ENCODE measurements at places on chromosomes 5 and 9.

- no peak for DNase-seq
Measured at GRCh38 chr5:117296872-117297271, 722.2 kb upstream of the SEMA6A start.

GRCh38 chr9:13459071-13459470 lies 179.6 kb upstream of the MPDZ start:
- no peak for DNase-seq

DNA sequence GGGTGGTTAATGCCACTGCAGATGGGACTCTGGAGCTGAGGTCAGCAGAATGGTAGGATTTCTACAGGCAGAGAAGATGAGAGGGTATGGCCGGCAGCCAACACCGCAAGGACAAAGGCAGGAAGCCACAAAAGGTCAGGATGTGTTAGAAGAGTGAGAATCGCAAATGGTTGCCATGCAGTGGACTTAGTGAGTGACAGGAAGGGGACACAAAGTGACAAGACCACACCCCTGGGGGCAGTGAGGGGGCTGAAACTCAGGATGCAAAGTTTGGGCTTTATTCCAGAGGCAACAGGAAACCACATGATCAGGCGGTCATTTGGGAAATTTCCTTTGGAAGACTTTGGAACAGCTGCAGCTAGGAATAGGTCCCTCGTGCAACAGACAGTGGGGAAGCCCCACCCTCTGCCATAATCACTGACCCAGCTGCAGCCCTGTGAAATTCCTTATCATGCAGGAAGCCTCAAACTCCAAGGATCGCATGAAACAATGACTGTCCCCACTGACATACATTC lies 14.2 kb upstream of the CCDC180 start:
- DNase-seq = peak; percentile 5

DNA sequence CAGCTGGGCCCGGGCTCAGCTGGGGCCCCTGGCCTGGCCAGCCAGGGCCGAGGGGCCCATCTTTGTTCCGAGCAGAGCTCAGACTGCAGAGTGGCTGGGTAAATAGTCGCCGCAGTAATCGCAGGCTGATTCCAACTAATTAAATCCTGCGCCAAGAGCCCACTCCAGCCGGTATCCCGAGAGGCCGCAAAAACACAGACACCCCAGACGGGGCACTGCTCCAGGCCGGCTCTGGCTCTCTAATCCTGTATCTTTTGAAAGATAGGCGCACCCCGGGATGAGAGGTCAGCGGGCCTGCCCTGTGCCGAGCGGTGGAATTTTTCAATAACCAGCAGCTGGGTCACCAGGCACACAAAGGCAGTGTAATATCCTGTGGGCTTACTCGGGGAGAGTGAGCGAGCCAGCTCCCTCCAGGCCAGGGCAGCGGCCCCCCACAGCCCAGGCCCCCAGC lies 57.7 kb downstream of the LMX1B start:
- DNase-seq = peak; percentile 45

- DNase-seq = no peak
Measured at GRCh38 chr9:117305454-117305853, 109.4 kb downstream of the ASTN2 start.

- DNase-seq = no peak
Measured at GRCh38 chr9:79390077-79390698, 181.6 kb upstream of the TLE4 start.

- no peak for DNase-seq
Measured at GRCh38 chr5:36606428-36607113, at the start of gene SLC1A3. TSS of gene SLC1A3 (plus strand) at chr5:36606606. CDS start at chr5:36608424, 1,818 bp downstream.

- DNase-seq = no peak
Measured at GRCh38 chr9:21153336-21154017, 11.8 kb upstream of the IFNW1 start.

GRCh38 chr5:38330207-38330606 lies 71.8 kb downstream of the EGFLAM start:
- no peak for DNase-seq

Data from NCI-H2081 (cell line).